ENCODE measurements at places on chromosomes 11 and 22. TPM values are rescaled to one million over a fixed set of nuclear protein-coding genes. Genes with fewer than 3 reads are reported as not detected.

- DNase-seq: no peak
Measured at GRCh38 chr11:36431429-36432092, 78.5 kb downstream of the TRAF6 start.

DNA sequence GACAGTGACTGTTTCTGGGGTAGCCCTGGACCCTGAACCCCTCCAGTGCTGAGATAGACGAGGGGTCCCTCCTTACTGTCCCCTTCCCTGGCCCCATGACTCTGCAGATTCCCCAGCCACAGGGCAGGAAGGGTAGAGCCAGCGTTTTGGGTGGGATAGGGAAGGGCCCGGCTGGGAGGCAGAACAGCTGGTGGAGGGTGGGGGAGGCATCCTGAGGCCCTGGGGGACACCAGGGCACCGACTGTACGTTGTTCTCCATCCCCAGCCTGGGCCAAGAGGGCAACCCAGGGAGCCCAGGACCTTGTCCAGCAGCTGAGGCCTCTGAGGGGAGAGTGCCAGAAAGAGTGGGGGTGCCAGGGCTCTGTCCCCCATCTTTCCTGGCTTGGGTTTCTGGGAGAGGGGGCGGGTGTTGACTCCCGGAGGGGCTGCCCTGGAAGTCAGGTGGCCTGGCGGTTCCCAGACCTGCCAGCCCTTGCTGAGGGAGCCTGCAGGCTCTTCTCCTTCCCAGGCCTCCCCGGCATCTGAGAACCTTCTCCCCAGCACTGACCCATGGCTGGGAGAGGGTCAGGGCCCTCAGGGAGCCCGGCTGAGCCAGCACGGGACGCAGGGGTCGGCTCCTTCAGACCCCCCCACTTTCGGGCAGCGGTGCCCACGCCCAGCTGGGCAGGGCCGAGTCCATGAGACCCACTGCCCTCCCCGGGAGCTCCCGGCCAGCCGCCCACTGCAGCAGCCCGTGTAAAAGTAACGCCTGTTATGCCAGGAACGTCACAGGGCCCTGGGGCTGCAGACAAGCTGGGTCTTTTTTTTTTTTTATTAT is 30.3 kb downstream of the IGF2 start:
- DNase-seq: no peak

SLC22A8 gene
- not detected for total RNA-seq

SPI1 gene
- total RNA-seq: 15.5 TPM

POTEH gene
- not detected for total RNA-seq

Data from vagina (tissue), 2 donors.